ENCODE measurements at places on chromosomes 5 and 9.

GRCh38 chr9:33082128-33082527, 5.7 kb upstream of the SMU1 start:
- DNase-seq, result no peak

GRCh38 chr9:134570151-134570621, 71.4 kb upstream of the COL5A1 start:
- no peak for DNase-seq

- DNase-seq, result no peak
Measured at GRCh38 chr5:26763215-26763614, 275.2 kb downstream of the CDH9 start.

DNA sequence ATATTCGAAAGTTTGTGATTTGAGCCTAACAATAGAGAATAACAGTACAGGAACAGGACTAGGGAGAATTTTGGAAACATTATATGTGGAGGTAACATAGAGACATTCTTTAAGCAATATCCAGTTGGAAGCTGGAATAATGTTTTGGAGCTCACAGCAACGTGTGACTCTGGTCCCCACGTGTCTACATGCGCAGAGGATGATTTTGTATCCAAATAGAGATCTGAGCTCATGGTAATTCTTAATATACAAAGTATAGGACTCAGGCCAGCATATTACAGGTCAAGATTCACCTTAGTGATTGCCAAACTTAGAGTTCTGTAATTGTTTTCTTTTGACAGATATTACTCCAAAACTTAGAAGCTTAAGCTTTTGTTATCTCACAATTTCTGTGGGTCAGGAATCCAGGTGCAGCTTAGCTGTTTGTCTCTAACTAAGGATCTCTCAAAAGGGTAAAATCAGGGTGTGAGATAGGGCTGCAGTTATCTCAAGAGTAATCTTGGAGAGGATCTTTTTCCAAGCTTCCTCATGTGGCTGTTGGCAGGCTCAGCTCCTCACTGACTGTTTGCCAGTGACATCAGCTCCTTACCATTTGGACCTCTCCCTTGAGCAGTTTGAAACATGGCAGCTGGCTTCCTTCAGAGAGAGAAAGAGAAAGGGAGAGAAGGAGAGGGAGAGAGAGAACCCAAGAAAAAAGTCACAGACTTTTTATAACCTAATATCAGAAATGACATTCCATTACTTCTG, 272.0 kb upstream of the ZNF462 start:
- no peak for DNase-seq

- DNase-seq, result no peak
Measured at GRCh38 chr9:88664773-88665172, 129.8 kb downstream of the NXNL2 start.

DNA sequence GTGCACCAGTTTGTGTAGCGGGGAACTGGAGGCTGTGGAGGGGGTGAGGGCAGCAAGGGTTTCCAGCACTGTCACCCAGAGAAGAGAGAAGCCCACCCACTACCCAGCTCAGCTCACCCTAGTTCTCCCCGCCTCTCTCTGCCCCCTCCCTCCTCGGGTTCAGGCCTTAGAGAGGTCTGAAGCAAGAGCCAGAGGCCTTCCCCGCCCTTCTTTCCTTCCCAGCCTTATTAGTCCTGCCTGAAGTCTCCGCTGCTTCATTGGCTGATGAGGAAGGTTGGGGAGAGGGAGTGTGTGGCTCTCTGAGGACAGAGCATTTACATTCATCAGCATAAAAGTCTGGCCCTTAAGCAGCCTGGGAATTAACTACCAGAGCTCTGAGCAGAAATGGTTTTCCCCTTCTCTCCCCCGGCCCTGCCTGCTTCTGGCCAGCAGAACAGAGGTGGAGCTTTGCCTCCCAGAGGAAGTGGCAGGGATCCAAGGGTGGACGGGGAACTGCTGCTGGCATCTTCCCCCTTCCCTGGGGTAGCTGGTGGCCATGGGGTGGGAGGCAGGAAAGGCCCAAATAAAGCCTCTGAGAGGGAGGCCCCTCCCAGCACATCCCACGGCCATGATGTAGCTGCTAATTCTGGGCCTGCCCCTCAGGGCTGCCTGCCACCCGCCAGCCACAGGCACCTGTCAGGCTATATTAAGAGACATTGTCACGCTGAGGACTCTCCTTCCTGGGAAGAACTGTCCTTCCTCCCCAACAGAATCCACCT, 4.1 kb downstream of the DNAJB5 start:
- no peak for DNase-seq

GRCh38 chr5:154278908-154279307, 88.4 kb downstream of the GALNT10 start:
- DNase-seq, result no peak

DNA sequence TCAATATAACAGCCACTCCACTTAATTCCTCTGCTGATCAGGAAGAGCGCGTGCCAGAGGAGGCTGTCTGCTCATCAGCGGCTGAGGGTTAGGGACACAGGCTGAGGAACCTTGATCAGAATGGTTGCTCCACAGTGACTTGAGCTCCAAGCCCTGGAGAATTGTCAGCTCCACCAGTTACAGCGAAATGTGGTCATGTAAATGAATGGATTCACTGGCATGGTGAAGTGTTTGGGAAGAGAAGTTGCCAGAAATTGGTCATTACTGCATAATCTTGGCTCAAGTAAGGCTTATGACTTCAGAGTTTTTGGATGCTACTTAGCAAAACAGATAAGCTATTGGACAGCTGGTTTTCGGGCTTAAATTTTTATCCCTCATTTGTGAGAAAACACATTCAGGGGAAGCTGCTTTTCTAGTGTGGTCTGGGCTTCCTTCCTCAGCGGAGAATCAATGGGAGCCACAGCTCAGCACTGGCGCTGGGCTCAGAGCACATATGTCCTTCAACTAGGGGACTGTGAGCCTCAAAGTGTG, 65.0 kb downstream of the PRRT1B start:
- no peak for DNase-seq

DNA sequence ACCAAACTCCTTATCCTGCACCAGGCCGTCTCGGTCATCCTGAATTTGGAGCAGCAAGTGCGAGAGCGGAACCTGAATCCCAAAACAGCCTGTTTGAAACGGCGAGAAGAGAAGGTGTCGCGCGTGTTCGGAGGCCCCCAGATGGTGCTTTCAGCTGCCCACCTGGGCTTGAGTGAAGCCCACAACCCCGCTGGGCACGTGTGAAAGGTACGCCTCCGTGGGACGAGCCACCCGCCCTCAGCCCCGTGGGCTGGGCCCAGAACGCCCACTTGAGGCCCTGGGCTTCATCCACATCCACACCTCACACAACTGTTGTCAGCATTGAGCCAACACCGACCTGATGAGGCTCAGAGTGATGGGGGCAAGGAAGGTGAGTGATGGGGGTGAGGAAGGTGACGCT, 72.8 kb downstream of the INSL6 start:
- DNase-seq, result no peak

- no peak for DNase-seq
Measured at GRCh38 chr9:91946653-91947488, 3.2 kb downstream of the ROR2 start.

DNA sequence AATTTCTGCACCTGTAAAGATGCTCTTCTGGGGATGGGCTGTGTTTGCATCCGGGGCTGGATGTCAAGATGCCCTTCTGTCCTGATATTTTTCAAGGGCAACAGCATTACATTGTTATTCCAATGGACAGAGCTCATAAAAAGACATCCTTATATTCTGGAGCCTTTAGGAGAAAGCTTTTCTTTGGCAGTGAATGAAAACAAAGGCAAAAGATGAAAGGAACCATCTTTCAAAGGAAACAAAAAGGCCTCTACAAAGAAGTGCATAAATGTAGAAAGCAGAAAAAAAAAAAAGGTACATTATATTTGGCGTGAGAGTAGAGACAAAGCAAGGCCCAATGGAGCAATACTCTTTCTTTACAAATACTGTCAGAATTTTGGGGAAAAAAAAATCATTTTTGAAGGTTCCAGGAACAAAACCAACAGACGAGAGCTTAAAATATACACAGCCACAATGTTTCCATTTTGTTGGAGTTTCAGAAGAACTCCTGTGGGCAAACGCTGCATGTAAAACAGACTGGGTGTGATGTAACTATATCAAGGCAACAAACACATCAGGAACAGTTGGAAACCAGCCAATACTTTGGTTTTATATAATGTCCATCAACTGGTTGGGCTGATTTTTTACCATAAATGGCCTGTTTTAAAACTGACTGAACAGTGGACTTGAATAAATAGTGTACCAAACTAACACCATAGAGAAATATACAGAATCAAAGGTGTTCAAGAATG, 885.6 kb upstream of the DMAC1 start:
- DNase-seq, result no peak

DNA sequence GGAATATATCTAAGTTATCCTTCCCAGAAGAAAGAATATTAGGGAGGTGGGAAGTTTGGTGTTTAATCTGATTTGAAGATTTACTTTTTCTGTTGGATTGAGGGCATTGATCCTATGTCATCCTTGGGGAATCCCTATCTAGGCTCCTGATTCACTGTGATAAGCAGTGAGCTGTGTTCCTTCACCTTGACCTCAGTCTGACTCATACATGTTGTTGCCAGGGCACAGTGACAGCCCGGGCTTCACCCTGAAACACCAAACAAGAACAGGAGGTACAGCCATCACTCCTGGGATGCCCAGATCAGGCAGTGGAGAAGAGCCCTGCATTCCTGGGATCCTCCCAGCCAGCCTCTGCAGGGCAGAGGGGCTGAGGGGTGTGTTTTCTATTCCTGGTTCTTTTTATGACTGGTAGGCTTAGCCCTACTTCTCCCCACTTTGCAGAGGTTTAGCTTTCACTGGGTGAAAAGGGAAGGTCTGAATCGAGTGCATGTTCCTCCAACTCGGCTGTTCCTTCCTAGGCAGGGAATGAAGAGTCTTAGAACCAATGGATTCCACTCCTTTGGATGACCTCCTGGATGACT, 3.1 kb upstream of the FAM53C start:
- no peak for DNase-seq

Measured in stimulated activated CD8-positive, alpha-beta memory T cell treated with anti-CD3 and anti-CD28 coated beads, Interleukin-7, amount 100 ng/mL, for 1 hour (primary cell).